ENCODE measurements at places on chromosomes 2 and 18.

GRCh38 chr2:168643979-168644378 is 158.5 kb upstream of the NOSTRIN start:
- no peak for DNase-seq

GRCh38 chr2:11938196-11938595 is 191.8 kb downstream of the LPIN1 start:
- no peak for DNase-seq

GRCh38 chr2:145431181-145431951 is 911.4 kb upstream of the ZEB2 start:
- DNase-seq, result no peak

DNA sequence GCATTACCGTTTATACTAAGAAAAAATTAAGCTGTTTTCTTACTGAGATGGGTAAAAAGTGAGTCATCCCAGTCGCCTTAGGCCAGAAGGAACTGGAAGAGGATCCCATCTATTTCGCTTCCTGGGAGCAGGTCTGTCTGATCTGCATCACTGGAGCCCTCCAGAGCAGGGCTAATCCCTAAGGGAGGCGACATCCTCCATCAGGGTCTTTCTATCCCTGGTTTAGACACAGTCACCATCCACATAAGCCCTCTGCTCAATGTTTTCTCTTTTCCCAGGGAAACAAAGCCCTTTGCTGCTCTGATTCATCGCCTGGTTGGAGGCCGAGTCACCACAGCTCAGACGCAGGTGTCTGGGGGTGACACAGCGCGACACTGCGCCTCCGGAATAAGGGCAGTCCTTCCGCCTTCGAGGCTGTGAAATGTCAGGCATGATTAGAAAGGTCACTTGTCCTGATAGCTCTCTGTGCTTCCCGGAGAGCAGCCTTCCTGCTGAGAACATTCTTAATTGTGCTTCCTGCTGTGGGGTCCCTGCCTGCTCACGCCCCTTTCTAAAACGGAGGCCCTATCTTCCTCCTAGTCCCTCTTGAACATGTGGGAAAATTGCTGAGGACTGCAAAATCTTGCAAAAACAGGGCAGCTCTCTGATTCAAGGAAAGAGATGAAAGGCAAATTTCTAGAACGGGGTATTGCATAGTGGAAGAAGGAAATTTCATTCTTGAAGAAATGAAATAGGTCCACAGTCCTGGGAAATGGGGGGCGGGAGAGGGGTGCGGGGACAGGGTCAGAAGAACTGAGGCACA is 56.3 kb downstream of the MARCHF4 start:
- no peak for DNase-seq

DNA sequence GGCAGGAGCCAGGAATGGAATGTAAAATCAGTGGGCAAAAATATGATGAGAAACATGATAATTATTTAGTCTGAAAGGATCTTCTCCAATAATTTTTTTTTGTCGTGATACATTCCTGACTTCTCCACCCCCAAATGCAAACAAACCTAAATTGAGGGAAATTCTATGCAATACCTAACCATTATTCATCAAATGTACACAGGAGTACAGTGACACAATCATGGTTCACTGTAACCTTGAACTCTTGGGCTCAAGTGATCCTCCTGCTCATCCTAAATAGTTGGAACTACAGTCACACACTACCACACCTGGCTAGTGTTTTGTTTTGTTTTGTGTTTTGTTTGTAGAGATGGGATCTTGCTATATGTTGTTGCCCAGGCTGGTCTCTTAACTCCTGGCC is 46.5 kb downstream of the RAB10 start:
- no peak for DNase-seq

DNA sequence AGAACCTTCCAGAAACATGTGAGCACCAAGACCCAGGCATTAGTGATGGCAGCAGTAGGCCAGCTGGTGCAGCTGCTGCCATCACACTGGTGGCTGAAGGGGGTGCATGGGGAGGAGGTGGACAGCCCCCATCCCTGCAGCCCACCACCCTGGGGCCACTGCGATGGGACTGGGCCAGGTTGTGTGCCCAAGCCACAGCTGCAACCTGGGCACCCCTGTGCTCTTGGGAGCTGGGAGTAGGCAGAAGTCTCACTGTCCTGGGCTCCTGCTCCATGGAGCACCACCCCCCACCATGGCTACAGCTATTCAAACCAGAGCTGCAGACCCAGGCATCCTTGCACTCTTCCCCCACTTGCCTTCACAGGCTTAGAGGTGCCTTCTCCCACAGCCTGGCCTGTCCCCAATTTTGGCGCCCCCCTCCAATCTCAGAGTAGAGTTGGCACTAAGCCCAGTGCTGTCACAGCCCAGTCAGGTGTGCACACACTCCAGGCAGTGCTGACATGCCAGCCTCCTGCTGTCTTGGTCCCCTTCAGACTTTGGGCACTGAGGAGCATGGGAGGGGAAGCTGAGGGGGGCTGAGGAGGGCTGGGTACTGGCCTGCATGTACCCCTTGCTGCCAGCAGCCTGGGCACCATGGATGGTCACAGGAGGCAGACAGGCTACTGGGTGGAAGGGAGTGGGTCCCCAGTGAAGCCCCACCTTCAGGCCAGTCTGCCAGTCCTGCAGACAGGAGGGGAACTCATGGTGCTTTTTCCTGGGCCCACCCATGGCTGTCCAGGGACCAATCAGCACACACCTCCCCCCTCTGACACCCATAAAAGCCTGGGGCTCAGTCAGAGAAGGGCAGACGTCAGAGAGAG is 67.1 kb downstream of the CYP26B1 start:
- no peak for DNase-seq

DNA sequence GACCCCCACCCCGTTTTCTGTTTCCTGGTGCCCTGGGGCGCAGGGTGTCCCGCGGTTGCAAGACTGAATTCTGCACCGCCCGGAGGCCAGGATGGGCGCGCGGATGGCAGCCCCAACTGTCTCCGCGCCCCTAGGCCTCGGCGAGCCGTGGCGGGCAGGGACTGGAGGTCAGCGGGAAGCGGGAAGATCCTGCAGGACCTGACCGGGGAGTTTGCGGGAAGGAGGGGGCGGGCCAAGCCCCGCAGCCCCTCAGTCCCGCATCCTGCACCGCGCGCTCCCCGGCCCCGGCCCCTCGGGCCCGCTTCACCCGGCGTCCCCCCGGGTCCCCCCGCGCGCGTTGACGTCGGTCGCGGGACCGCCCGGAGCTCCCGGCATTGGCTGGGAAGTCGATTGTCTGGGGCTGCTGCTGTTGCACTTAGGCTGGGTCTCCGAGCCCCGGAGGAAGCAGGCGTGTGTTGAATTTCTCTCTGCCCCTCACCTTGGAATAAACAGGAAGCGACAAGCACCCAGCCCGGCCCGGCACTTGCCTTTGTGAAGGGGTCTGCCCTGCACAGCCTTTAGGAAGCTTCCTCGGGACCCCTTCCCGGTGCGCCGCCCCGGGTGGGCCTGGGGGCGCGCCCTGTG is at the start of gene LDLRAD4:
LDLRAD4 (plus strand) TSS at position 393 of the 624 bp plus-strand sequence.
- no peak for DNase-seq

DNA sequence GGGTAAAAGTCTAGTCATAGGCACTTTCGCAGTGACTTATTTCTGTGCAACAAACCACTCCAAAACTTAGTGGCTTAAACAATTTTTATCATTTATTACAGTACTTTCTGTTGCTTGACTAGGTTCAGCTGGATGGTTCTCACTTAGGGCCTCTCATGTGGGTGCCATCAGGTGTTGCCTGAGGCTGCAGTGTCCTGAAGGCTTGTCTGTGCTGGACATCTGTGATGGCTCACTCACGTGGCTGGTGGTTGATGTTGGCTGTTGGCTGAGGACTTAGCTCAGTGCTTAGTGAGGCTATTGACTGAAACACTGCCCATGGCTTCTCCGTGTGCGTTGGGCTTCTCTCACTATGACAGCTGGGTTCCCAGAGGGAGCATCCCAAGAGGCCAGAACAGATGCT is 81.4 kb upstream of the GCFC2 start:
- no peak for DNase-seq

Measured in AG09319 (cell line).